ENCODE measurements at places on chromosomes 7 and 10. TPM values are rescaled to one million over a fixed set of nuclear protein-coding genes. Genes with fewer than 3 reads are reported as not detected.

Gene FAM25G
- total RNA-seq = 41.8 TPM

Gene DNAH11
- total RNA-seq = 1.4 TPM

Gene NOBOX
- not detected for total RNA-seq

Gene AKR1C8
- total RNA-seq = not detected

Gene NOM1
- 32.9 TPM for total RNA-seq

Gene NPFFR1
- 0.53 TPM for total RNA-seq

Gene LIPM
- total RNA-seq = 33.0 TPM

Gene TRIM50
- total RNA-seq = not detected

Gene TFPI2
- total RNA-seq = 0.79 TPM

Gene SYT15B
- 1.1 TPM for total RNA-seq

Gene BBS9
- total RNA-seq = 26.0 TPM

Gene TSPAN12
- 1.7 TPM for total RNA-seq

Gene FAM237B
- total RNA-seq = not detected

Gene AKR1C3
- 43.0 TPM for total RNA-seq

Gene FRMPD2
- total RNA-seq = not detected

Gene FGFBP3
- total RNA-seq = 0.56 TPM
